Progenitor cell of endocrine pancreas (in vitro differentiated cells): ENCODE measurements at places on chromosomes 2 and 18.

DNA sequence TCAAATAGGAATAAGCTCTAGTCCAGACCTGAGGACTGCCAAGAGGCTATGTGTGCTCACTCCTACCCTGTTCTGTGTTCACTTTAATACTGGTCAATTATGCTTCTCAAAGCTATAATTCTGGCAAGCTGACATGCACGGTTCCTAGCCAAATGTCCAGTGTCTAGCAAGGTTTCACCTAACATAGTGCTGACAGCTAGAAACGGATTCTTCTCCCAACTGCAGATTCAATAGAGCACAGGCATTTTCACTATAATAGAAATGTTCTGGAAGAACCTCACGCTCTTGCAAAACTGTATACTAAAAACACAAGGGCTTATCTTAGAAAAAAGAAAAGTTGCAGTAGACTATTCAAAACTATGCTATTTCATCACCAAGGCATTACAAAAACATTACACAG is 45.1 kb downstream of the HDAC4 start:
- H3K4me3 ChIP-seq: no peak overlapping the region
- H3K4me1 ChIP-seq: peaks cover 18% of the 10 kb centered on the region
- no peak overlapping the region for H3K27ac ChIP-seq
- peaks cover 26% of the 10 kb centered on the region for H3K36me3 ChIP-seq
- DNase-seq: no peak

GRCh38 chr2:231663458-231664212 is 44.7 kb upstream of the PTMA start:
- H3K27me3 ChIP-seq: no peaks in the 10 kb centered on the region
- peak overlapping the region; percentile 88 for H3K27ac ChIP-seq
- no peak overlapping the region for H3K4me3 ChIP-seq
- DNase-seq: no peak
- H3K4me1 ChIP-seq: peaks cover 12% of the 10 kb centered on the region

DNA sequence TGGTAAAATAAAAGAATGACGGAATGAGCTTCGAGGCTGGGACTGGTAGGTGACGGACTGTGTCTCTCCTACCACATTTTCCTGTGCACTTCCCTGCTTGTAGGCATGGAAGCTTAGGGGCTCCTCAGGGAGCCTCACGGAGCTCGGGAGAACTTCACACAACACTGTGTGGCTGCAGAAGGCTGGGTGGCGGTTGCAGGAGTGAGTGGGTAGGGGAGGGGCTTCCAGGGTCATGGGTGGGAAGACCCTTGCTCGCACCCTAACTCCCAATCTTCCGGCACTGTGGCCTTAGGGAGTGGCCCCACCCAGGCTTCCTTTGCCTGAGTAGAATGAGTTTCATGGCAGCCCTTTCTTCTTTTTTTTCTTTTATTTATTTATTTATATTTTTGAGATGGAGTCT is 128.6 kb downstream of the INHBB start:
- H3K4me1 ChIP-seq: peaks cover 10% of the 10 kb centered on the region
- H3K4me3 ChIP-seq: no peak overlapping the region
- peaks cover 30% of the 10 kb centered on the region for H3K27me3 ChIP-seq
- DNase-seq: no peak
- no peaks in the 10 kb centered on the region for H3K36me3 ChIP-seq

- H3K27me3 ChIP-seq: no peaks in the 10 kb centered on the region
- no peaks in the 10 kb centered on the region for H3K36me3 ChIP-seq
- no peak for DNase-seq
- no peaks in the 10 kb centered on the region for H3K4me1 ChIP-seq
- no peak overlapping the region for H3K4me3 ChIP-seq
- no peak overlapping the region for H3K27ac ChIP-seq
Observed at GRCh38 chr2:58598171-58598570, 357.0 kb upstream of the FANCL start.

DNA sequence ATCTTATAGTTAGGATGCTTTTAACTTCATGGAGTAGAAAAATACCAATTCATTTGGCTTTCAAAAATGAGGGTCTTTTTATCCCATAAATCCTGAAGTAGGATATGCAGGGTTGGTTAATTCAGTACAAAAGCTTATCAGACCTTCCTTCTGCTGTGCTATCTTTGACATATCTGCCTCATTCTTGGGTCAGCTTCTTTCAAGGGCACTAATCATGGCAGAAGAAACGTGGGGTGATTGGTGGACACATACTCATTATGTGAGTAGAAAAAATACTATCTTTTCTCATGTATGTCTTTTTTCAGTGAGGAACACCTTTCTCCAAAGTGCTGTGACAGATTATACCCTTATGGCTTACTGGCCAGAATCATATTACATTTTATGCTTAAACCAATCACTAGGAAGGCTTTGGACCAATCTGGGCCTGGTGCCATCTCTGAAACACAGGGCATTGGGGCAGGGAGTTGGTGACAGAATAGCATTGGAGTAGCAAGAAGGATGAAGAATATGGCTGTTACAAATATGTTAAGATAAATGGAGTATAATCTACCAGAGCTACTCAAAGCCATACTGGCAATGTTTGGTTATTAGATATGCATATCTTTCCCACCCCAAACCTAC is 10.1 kb downstream of the UGP2 start:
- no peak for DNase-seq
- peaks cover 32% of the 10 kb centered on the region for H3K4me1 ChIP-seq
- H3K27me3 ChIP-seq: no peaks in the 10 kb centered on the region

DNA sequence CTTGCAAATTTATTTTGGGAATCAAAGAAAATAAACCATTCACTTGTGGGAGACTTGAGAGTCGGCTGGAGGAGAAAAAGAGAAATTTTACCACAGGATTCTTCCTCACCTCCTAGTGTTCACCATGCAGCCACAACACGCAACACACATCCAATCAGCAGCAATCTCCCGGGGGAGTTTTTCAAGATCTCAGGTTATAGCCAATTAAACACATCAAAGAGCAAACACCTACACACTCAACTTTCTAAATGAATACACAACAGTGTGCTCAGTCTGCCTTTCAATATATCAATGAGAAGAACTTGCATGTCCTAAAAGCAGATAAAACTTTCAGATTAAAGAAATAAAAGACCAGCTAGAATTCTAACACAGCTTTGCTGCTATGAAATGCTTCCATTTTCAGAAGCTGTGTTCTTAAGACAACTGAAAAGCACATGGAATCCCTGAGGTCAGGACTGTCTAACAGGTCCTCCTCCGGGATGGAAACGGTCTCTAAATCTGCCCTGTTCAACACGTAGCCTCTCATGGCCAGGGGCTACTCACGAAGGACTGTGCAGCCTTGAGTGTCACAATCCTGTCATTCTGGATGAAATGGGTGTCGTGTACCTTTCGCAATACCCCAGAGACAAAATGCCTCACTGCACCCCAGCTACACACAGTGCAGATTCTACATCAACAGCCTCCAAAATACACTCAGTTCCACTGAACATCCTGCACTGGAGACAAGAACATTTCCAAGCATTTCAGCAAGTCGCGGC is 84.2 kb downstream of the ZNF516 start:
- H3K36me3 ChIP-seq: peaks cover 35% of the 10 kb centered on the region
- H3K4me3 ChIP-seq: no peak overlapping the region
- H3K27me3 ChIP-seq: no peaks in the 10 kb centered on the region
- no peak for DNase-seq

GRCh38 chr18:62556397-62556796 is 33.6 kb downstream of the ZCCHC2 start:
- no peak overlapping the region for H3K4me3 ChIP-seq
- H3K36me3 ChIP-seq: peaks cover 25% of the 10 kb centered on the region
- no peaks in the 10 kb centered on the region for H3K4me1 ChIP-seq
- no peak for DNase-seq
- H3K27me3 ChIP-seq: no peaks in the 10 kb centered on the region

DNA sequence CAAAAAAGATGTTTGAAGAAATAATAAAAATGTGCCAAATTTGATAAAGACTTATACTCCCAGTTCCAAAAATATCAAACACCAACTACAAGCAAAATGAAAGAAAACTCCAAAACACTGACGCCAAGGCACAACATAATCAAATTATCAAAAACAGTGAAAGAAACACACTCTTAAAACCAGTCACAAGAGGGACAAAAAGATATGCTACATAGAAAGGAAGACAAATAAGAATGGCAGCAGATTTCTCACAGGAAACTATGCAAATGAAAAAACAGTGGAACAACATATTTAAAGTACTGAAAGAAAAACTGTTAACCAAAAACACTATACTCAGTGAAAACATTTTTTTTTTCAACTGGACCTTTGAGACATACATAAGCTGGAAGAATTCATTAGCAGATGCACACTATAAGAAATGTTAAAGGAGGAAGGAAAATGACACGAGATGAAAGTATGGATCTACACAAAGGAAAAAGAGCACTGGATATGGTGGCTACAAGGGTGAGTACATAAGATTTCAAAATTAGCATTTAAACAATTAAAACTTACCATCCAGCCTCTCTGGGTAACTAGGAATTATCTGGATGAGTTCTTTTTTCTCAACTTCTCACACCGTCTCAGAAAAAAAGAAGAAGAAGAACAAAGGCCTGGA is 94.0 kb upstream of the ACVR1C start:
- peaks cover 39% of the 10 kb centered on the region for H3K36me3 ChIP-seq
- no peak for DNase-seq
- peak overlapping the region; percentile 8 for H3K27ac ChIP-seq
- H3K4me3 ChIP-seq: no peak overlapping the region
- H3K27me3 ChIP-seq: no peaks in the 10 kb centered on the region

DNA sequence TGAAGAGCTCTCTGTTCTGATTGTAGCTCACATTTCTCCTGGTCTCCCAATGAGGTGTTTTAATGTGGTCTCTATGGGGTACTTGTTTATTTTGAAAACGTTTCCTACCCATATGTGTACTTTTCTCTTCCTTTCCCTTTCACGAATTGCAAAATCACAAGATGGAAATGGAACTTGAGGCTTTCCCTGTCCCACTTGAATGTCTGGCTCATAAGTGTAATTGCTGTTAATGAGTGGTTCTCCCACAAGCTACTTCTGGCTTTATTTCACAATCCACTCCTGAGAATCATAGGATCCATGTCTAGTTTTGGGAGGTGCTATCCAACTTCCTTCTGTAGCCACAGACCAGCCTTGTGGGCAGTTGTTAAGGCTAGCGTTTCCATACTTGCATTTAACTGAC is 81.1 kb upstream of the CAVIN2 start:
- H3K27ac ChIP-seq: no peak overlapping the region
- DNase-seq: no peak
- H3K36me3 ChIP-seq: no peaks in the 10 kb centered on the region
- H3K27me3 ChIP-seq: no peaks in the 10 kb centered on the region
- H3K4me1 ChIP-seq: peaks cover 7% of the 10 kb centered on the region
- no peak overlapping the region for H3K4me3 ChIP-seq

DNA sequence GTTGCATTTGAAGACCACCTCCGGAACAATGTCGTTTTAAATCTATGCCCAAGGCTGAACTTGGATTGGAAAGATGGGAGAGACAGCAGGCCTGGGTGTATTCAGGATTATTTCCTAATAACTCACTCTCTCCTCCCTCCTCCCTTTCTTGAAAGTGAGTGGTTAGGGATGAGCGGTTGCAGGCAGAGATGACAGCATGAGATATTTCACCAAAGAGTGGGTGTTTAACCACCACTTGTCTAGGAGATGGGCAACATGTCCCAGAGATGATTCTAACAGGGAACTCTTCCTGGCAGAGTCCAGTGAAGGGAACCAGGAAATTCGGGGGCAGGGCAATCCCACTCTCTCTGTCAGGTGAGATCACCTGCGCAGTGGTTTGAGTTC is 123.2 kb downstream of the KCTD1 start:
- no peak for DNase-seq
- no peak overlapping the region for H3K4me3 ChIP-seq
- H3K27me3 ChIP-seq: peaks cover 7% of the 10 kb centered on the region
- no peaks in the 10 kb centered on the region for H3K36me3 ChIP-seq

DNA sequence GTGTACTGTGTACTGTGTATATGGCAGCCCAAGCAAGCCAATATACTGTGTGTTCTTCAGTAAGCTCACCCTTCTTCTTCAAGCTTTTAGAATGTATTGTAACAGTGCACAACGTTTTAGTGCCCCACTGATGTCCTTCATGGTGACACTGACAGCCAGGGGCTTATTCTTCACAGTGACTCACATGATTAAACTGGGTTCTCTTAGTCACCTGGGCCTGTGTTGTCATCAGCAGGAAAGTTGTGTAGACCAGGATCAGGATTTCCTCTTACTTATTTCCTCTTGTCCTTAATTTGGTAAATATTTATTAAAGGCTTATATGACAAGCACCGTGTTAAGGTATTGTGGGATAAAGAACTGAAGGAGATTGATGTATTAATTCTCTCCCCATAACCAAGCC is 67.9 kb upstream of the THOC1 start:
- no peaks in the 10 kb centered on the region for H3K4me1 ChIP-seq
- no peak for DNase-seq
- H3K36me3 ChIP-seq: no peaks in the 10 kb centered on the region
- H3K27me3 ChIP-seq: no peaks in the 10 kb centered on the region
- H3K27ac ChIP-seq: no peak overlapping the region

- no peaks in the 10 kb centered on the region for H3K4me1 ChIP-seq
- H3K27me3 ChIP-seq: peaks cover 10% of the 10 kb centered on the region
- no peaks in the 10 kb centered on the region for H3K36me3 ChIP-seq
- H3K27ac ChIP-seq: no peak overlapping the region
- DNase-seq: no peak
Observed at GRCh38 chr18:60596928-60597327, 224.4 kb upstream of the MC4R start.

GRCh38 chr18:69035756-69036155 is 237.9 kb downstream of the CCDC102B start:
- H3K36me3 ChIP-seq: no peaks in the 10 kb centered on the region
- H3K4me1 ChIP-seq: no peaks in the 10 kb centered on the region
- H3K27me3 ChIP-seq: no peaks in the 10 kb centered on the region
- no peak overlapping the region for H3K4me3 ChIP-seq
- H3K27ac ChIP-seq: no peak overlapping the region

GRCh38 chr2:37325625-37326071 is 1.0 kb upstream of the PRKD3 start:
- H3K27ac ChIP-seq: peak overlapping the region; percentile 86
- peaks cover 10% of the 10 kb centered on the region for H3K27me3 ChIP-seq
- DNase-seq: no peak
- peak overlapping the region; percentile 76 for H3K4me3 ChIP-seq
- no peaks in the 10 kb centered on the region for H3K36me3 ChIP-seq
- peaks cover 31% of the 10 kb centered on the region for H3K4me1 ChIP-seq

- H3K4me3 ChIP-seq: no peak overlapping the region
- H3K27ac ChIP-seq: no peak overlapping the region
- no peaks in the 10 kb centered on the region for H3K4me1 ChIP-seq
- no peaks in the 10 kb centered on the region for H3K27me3 ChIP-seq
- DNase-seq: no peak
Observed at GRCh38 chr2:157477919-157478318, 34.0 kb upstream of the CYTIP start.
